GM12864 (cell line): ENCODE measurements at places on chromosomes 3 and 15.

- no peak for DNase-seq
Measured at GRCh38 chr3:141388823-141389621, 20.7 kb downstream of the ZBTB38 start.

GRCh38 chr15:100193277-100193860, 148.4 kb downstream of the ADAMTS17 start:
- DNase-seq: no peak

GRCh38 chr15:64029110-64029509, 17.2 kb downstream of the DAPK2 start:
- DNase-seq: no peak

GRCh38 chr15:30072630-30073029, 10.1 kb upstream of the GOLGA8J start:
- no peak for DNase-seq

GRCh38 chr3:59472541-59472940, 422.7 kb upstream of the CFAP20DC start:
- DNase-seq: no peak

DNA sequence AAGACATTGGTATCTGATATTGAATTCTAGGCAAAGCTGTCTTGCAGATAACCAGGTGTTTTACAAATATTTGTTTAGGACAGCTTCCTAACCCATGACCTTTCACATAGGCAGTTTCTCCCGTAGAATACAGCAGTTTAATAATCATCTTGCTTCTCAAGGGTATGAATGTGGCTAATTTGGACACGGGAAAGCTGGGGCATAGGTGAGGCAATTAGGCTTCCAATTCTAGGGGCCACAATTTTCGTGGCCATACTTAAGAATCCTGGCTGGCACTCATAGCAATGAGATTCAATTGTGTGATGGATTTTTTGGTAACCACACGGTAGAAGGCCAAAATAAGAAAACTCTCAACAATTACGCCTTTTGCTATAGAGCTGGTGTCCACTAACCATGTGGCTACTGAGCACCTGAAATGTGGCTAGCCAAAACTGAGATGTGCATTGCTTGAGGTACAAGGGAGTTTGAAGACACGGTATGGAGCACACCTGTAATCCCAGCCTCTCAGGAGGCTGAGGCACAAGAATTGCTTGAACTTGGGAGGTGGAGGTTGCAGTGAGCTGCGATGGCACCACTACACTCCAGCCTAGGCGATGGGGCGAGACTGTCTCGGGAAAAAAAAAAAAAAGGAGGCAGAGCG, 34.4 kb downstream of the TFRC start:
- DNase-seq: no peak

DNA sequence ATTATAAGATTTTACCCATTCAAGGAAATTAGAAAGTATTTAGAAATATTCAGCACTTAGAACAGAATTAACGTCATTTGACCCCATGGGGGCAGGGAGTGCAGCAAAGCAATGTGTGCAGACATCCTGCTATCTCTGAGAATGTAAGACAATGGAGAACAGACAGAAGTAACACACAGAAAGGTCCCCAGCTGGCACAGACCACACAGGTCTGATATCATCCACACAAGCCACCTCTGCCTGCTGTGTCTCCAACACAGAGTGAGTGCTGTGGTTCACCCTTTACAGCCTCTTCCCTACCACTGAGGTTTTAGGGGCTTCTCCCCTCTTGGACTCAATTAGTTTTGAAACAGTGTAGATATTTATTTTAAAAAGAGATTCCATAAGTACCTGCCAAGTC, 16.1 kb downstream of the TXNRD3 start:
- no peak for DNase-seq

DNA sequence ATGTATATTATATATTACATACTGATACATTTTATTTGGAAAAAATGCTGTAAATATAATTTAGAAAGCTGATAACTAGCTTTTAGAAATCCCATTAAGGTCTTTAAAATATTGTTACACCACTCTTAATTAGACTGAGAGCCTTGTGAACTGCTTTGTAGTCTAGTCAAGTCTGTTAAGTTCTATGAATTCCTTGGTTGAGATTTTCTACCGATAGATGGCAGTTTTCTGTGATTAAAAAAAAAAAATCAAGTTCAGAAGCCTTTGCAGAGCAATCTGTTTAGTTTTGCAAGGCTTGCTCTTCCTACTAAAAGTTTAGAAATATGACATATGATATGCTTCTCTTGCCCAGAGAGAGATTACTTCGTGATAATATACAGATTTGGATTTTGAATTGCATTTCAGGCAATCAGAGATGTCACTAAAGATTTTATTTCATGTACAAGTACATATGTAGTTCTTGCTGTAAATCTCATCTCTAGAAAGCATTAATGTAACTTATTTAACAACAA, 60.4 kb upstream of the SLITRK3 start:
- DNase-seq: no peak

DNA sequence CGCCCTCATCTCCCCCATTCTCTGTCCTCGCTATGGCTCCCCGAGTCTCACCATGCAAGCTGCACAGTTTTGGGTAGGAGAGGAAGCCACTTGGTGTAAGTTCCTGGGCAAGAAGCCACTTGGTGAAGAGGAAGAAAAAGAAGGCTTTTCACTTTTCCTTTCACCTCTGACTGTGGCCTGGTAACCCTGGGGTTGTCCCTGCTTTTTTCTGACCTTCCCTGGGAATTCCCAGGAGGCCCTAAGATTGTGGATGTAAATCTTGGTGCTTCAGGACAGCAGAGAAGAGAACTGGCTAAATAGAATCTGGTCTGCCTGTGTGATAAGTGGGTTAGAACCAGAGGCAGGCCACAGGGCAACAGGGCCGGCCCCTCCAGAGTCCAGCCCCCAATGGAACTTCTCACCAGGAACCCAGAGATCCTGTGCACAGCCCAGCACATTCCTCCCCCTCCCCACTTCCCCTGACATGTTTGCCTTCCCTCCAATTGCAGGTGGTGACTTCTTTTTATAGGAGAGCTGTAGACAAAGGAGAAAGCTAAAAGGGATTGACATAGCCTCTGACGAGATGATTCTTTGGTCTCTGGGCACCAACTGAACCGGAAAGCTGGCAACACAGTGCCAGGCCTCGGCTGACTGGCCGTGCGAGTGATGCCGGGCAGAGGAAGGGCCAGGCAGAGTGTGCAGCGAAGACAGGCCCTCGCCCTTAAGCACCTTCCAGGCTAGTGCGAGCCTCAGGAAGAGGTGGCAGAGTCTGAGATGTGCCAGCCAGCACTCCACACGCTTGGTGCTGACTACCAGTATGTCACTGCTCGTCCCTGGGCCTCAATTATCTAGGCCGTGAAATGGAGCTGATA, 19.4 kb upstream of the SKOR1 start:
- no peak for DNase-seq

DNA sequence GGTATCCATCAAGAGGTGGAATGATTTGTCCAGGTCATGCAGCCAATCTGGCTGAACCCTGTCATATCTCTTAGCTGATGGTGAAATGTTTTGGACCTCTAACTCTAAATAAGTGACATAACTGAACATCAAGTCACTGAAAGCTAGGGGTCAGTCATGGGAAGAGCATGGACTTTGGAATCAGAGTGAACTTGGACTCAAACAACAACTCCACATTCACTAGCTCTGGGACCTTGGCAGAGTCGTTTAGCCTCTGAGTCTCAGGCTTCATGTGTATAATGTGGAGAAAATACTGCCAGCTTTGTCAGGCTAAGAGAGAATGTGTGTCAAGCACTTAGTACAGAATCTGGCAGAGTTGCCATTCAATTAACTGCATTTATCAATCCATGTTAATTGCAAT, 557.8 kb upstream of the CFAP20DC start:
- no peak for DNase-seq

DNA sequence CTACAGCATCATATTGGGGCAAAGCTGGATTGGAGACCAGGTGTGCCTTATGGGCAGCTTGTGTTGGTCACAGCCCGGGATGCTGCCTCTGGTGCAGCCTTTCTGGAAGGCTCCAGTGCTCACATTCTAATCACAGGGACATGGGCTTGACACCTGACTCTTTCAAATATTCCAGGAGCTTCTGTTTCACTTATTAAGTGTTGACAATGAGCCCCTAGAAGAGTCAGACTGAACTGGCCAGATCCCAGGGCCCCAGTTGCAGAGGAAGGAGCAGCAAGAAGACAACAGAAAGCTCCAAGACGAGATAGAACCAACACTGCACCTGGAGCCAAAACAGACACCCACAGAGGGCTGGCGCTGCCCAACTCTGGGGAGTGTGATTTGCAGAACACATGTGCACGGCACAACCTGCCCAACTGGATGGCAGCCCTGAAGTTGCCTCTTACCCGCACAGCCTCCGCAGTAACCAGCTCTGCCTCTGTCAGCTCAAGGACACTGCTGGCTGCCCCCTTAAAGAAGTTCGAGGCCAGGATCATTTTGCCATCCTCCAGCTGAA, 30.3 kb downstream of the ALDH1L1 start:
- DNase-seq: no peak

DNA sequence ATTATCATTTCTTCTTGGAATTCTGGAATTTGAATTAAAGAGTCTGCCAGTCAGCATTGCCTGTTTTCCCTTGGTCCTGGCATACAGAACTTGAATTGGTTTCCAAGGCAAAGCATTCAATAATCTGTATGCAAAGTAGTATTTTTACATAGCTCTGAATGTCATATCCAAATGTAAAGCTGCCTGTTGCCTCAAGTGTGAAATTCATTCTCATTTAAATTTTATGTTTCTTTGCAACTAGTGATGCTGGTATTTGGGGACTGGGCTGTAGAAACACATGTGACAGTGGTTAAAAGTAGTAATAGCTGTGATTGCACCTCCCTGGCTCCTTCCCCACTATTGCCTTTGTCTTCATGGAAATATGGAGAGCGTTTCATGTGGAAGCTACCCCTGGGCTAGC, 743.9 kb upstream of the GOLIM4 start:
- DNase-seq: no peak

GRCh38 chr3:18888370-18888769, 259.9 kb upstream of the KCNH8 start:
- no peak for DNase-seq

GRCh38 chr15:58988006-58988785, 733 bp downstream of the RNF111 start:
- DNase-seq: no peak

- no peak for DNase-seq
Measured at GRCh38 chr3:102827386-102827785, 392.6 kb downstream of the ZPLD1 start.

GRCh38 chr15:70376929-70377691, 279.4 kb upstream of the TLE3 start:
- DNase-seq: no peak

DNA sequence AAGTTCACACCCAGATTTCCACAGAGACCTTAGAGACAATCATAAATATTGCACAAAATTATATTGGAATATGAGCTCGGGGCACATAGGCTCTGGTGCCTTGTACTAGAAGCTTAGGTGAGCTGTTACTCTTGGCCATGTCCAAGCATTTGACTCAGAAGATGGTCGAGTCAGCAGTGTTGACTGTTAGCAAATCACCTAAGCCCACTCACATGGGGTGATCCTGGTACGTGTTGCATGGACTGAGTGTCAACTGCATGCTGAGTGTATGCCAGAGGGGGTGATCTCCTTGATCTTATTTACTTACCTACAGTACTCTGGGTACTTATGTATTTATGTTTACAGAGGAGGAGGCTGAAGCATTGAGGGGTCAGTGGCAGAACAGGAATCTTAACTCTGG, 14.0 kb downstream of the SMAD3 start:
- no peak for DNase-seq

GRCh38 chr3:47288966-47289910, 6.5 kb downstream of the KLHL18 start:
- no peak for DNase-seq

- DNase-seq: no peak
Measured at GRCh38 chr3:43214616-43215015, 71.7 kb upstream of the SNRK start.

DNA sequence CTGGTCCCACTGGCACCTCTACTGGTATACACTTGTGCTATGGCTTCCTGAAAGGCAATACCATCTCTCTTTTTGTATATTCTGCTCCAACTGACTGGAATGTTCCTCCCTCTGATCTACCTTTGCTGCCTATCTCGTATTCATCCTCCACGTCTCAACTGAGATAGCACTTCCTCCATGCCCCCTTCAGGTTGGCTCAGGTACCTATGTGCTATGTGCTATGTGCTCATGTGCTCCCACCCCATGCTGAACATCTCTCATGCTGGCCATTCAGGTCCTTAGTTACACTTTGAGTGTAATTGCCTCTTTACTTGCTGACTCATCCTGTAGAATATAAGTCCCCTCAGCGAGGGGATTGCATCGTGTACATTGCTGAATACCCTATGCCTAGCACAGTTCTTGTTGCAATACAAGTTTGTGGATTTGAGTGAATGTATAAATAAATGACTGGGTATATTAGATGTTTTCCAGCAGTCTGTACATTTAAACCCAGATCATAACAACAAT, 156.9 kb downstream of the SOX2 start:
- no peak for DNase-seq

- DNase-seq: no peak
Measured at GRCh38 chr3:16865335-16865734, 19.4 kb upstream of the PLCL2 start.

- no peak for DNase-seq
Measured at GRCh38 chr3:108201258-108201657, 21.0 kb downstream of the IFT57 start.

DNA sequence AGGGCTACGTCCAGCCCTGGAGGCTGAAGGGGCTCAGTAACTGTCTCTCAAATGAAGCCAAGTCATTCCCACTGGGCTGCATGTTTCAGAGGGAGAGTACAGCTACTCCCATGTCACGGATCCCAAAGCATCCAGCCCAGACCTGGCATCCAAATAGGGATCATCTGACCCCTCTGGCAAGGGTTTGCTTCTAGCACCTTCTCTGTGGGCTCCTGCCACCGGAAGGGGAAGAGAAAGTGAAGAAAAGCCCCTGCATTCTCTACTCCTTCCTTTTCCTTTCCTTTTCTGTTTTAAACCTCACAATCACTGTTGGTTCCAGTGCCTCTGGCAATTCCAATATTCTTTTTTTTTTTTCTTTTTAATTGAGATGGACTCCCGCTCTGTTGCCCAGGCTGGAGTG, 64.5 kb upstream of the CTSH start:
- DNase-seq: no peak

DNA sequence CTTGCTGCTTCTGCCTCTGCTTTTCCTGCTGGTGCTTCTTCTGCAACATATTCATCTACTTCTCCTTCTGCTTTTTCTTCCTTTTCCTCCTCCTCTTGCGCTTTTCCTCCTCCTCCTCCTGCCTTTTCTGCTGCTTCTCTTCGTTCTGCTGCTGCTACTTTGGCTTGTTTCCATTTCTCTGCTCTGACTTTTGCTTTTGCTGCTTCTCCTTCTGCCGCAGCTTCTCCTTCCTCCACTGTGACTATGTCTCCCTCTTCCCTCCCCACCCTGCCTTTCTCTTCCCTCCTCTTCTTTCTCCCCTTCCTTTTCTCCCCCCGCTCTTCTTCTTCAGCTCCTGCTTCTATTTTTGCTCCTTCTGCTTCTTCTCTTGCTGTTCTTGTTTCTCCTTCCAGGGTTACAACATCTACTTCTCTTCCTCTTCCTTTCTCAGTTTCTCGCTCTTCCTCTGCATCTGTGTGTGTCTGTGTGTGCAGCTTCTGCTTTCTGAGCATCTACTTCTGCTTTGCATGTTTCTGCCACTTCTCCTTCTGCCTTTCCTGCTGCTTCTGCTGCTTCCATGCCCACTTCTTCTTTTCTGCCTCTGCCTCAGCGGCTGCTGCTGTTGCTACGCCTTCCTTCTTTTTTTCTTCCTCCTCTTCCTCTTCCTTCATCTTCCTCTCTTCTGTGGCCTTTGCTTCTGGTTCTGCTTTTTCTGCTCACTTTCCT, 51.4 kb downstream of the FAM43A start:
- DNase-seq: peak; percentile 59
